ENCODE measurements at places on chromosomes 12 and 14.
A peak's percentile ranks its signal among the peaks of the same experiment; 100 is the strongest.

- no peak for DNase-seq
These were observed 2.2 kb upstream of the EML1 start for GRCh38 chr14:99790978-99791376.

DNA sequence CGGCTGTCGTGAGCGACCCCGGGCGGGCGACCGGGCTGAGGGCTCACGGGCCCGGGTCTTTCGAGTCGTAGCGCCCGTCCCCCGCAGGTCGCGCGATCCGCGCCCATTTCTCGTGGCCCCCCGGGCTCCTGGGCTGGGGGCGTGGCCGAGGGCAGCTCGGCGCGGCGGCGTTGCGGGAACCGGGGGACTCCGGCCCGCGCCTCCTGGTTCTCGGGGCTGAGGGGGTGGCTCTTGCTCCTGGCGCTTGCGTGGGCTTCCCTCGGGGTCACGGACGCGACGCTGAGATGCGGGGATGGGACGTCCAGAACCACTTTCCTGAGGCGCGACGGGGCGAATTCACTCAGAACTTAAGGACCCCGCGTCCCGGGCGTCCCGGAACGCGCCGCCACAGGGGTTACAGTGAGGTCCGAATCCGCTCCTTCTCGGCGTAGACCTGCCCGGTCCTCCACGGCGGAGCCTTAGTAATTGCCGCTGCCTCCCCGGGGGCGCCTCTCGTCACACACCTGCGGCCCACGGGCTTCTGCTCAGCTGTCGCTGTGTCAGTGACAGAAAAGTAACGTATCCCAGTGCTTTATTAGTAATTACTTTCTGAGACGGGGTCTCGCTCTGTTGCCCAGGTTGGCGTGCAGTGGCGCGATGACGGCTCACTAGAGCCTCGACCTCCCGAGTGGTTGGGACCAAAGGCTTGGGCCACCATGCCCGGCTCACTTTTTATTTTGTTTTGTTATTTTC is 606 bp downstream of the EP400 start:
- no peak for DNase-seq

DNA sequence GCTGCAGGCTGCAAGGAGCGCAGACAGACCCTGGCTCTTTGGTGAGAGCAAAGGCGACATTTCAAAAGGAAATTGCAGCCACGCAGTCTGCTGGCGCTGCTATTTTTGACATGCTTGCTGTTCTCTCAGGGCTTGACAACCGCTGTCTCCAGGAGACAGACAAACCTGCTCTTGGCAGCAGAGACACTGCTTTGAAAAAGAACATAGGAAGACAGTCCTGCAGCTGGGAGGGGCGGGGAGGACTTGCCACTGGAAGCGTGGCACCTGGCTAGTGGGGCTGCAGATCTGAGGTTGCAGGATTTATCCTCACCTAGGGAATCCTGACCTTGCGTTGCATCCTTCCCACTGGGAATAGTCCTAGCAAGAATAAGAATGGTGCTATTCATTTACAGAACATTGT is 91.8 kb upstream of the KCNA1 start:
- no peak for DNase-seq

DNA sequence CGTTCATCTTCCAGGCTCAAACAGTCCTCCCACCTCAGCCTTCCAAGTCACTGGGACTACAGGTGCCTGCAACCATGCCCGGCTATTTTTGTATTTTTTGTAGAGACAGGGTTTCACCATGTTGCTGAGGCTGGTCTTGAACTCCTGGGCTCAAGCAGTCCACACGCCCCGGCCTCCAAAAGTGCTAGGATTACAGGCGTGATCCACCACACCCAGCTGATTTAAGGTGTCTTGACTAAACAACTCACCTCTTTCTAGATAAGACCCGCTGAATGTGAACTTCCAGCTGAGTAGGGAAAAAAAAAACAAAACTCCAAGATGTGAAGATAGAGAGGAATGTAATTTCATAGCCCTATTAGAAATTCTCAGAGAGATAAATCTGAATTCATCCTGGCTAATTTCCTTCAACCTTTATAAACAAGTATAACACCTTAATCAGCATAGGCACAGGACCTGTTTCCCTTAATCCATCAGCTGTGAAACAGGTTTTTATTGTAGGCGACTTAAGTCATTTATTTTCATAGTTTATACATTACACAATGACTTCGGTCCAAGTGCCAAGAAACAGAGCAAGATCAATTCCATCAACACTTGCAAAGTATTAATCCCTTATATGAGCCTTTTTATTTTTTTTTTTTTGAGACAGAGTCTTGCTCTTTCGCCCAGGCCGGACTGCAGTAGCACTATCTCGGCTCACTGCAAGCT is 51.5 kb downstream of the HCAR2 start:
- no peak for DNase-seq

- DNase-seq: no peak
These were observed 17.9 kb downstream of the TOGARAM1 start for GRCh38 chr14:44979740-44980356.

GRCh38 chr12:4202487-4202886 is 71.1 kb upstream of the CCND2 start:
- DNase-seq: no peak

- peak; percentile 92 for DNase-seq
These were observed 100.9 kb downstream of the NCOR2 start for GRCh38 chr12:124466216-124467128.

DNA sequence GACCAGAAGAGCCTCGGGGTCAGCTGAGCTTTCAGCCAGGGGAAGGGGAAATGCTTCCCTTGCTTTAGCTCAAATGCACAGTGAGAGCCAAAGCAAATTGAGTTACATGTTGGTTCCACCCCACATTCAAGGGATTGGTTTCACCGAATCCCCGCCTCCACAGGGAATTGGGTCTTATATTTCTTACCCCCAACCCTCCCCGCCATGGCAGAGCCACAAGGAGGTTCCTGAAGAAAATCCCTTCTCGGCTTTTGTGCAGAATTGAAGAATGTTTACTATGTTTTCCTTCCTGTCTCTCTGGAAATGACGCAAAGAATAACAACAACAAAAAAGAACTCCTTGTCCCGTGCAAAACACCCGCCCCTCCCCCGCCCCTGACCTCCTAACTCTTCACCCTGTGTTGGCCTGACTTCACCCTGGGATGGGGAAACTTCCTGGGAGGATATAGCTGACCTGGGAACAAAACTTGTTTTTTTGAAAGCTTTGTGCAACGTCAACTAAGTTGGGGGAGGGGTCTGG is 21.9 kb upstream of the CIPC start:
- DNase-seq: no peak

DNA sequence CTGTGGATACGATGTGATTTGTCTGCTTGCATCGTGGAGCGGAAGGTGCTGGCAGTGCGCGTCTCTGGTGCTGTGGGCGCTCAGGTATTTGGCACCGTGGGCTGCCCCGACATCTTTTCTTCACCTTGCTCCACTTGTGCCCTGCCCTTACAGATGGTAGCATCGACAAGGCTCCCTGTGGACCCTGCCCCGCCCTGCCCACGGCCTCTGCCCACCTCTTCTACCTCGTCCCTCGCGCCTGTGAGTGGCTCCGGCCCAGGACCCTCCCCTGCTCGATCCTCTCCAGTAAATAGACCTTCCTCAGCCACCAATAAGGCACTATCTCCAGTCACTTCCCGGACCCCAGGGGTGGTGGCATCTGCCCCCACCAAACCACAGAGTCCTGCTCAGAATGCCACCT is 36.6 kb downstream of the EP400 start:
- no peak for DNase-seq

GRCh38 chr14:36605506-36605857 is 23.1 kb upstream of the NKX2-8 start:
- no peak for DNase-seq

- DNase-seq: no peak
These were observed 292.3 kb downstream of the FUT8 start for GRCh38 chr14:65704850-65705249.

DNA sequence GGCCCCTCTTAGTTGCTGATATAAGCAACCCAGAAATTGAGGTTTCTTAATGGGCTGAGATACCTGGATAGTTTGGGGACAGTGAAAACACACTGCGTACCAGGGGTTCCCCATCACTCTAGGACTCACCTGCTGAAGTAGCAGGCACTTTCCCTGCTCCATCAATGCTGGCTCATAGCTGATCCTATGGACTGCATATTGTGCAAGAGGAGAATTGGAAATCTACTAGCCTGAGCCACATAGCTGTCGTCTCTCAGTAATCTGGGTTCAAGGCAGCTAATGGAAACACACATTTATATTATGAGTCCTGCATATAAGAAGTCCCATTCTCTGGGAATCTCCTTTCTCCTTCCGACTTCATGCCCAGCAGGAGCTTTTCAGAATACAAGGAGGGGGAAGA is 7.3 kb upstream of the DUSP6 start:
- DNase-seq: no peak

DNA sequence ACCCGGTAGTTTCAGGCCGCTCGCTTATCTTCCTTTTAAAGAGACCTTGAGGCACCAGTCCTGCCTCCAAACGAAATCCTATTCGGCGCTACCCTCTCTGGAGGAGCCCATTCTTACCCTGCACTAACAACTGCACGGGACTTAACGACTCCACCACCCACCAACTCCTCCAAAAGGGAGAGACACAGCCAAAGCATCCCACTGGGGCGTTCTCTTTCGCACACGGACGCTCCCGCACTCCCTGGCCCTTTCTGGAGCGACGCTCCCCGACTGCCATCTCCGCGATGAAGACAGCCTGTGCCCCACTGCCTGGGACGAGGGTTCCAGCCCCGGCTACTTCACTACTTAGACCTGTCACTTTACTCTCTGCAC is 650 bp downstream of the GALC start:
- no peak for DNase-seq

DNA sequence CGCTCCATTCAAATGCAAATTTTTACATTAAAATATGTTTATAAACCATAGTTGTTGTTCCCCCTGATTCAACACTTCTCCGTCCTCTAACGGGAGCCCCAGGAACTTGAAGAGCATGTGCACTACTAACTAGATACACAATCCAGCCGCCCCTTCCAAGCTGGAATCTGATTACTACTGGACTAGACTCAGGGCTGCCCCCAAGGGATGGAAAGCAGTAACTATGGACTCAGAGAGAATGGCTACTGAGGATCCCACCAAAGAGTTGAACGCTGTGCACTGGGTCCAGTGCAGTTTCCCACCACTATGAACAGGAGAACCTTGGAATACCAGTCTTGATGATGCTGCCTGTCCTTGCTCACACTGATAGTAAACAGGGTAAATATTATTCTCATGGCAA is 48.6 kb upstream of the PCNX1 start:
- DNase-seq: no peak

DNA sequence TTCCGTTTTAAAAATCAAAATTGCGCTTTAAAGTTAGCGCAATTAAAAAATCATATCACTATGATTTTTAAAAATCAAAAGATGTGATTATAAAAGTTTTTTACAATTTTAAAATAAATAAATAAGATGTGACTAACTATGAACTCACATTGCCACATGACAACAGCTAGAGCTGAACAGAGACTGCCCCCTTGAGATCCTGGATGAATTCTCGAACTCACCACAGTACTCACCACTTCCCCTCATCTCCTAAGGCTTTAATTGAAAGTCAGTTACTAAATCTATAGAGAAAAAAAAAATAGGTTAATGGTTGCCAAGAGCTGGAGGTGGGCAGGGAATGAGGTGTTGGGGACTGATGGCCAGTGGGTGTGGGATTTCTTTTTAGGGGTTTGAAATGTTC is 384.2 kb downstream of the ZFP36L1 start:
- no peak for DNase-seq

DNA sequence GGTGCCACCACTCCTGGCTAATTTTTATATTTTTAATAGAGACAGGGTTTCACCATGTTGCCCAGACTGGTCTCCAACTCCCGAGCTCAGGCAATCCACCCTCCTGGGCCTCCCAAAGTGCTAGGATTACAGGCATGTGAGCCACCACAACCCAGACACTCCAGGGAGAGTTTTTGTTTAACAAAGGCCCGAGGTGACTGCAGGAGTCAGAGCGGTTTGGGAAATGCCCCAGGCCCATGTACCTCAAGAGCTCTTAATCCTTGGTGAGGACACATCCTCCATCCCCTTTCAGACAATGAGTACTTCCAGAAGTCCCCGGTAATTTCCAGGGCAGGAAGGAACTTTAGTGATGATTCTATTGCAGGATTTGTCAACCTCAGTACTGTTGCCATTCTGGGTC is 176.0 kb downstream of the ESRRB start:
- no peak for DNase-seq

GRCh38 chr14:96723946-96724345 is 73.2 kb upstream of the VRK1 start:
- DNase-seq: no peak

DNA sequence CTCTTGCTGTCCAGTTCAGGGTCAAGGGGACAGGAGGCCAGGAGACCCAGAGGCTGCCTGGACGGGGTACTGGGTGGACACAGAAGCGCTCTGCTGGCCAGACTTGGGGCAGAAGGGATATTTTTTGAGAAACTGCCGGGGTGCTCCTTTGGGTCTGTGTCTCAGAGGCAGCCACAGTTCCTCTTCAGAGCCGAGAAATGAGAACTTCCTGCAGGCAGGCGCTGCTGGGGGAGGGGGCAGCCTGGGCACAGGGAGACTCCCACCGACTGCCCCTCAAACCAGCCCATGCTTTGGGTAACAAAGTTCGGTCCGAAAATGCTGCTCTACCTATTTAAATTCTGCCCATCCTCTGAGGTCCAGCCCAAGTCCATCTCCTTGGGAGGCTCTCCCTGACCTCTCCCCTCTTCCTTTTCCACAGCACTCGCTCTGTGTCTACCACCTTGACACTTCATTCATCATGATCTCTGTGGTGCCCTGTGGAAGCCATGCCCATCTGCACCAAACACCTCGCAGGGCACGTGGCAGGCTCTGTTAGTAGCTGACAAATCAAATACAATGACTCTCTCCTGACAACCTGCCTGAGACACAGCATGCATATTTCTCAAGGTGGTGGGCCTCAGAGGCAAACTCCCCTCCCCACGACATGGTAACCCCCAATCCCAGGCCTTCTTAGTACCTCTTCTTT is 16.4 kb downstream of the HDAC7 start:
- no peak for DNase-seq

- DNase-seq: no peak
These were observed 367.3 kb downstream of the BCL11B start for GRCh38 chr14:98904677-98905076.

GRCh38 chr12:93100610-93101009 is 171.5 kb upstream of the EEA1 start:
- no peak for DNase-seq

DNA sequence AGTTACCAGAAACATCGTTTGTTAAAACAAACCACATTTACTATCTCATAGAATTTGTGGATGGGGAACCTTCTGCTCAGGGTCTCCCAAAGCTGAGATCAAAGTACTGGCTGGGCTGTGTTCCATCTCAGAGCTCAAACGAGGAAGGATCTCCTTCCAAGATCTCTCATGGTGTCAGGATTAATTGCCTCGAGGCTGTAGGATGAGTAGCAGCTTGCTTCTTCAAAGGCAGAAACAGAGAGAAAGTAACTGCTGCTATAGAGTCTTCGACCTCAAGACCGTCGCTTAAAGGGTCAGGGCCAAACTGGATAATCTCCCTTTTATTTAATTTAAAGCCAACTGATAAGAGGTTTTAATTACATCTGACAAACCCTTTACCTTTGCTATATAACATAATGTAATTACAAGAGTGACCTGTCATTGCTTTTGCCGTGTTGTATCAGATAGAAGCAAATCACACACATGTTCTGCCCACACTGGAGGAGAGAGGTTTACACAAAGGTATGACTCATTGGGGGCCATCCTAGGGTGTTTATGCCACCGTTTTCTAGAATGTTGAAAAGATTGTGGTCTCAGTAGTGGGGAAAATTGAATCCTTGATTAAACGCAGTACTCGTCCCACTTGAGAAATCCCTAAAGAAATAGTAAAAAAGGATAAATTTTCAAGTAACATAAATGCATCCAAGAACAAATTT is 868.8 kb upstream of the TMEM132C start:
- no peak for DNase-seq

- no peak for DNase-seq
These were observed 209.8 kb downstream of the PELI2 start for GRCh38 chr14:56328021-56328420.

- no peak for DNase-seq
These were observed 13.6 kb upstream of the GSG1 start for GRCh38 chr12:13117029-13117428.
